ENCODE measurements at places on chromosomes 6 and 20.

DNA sequence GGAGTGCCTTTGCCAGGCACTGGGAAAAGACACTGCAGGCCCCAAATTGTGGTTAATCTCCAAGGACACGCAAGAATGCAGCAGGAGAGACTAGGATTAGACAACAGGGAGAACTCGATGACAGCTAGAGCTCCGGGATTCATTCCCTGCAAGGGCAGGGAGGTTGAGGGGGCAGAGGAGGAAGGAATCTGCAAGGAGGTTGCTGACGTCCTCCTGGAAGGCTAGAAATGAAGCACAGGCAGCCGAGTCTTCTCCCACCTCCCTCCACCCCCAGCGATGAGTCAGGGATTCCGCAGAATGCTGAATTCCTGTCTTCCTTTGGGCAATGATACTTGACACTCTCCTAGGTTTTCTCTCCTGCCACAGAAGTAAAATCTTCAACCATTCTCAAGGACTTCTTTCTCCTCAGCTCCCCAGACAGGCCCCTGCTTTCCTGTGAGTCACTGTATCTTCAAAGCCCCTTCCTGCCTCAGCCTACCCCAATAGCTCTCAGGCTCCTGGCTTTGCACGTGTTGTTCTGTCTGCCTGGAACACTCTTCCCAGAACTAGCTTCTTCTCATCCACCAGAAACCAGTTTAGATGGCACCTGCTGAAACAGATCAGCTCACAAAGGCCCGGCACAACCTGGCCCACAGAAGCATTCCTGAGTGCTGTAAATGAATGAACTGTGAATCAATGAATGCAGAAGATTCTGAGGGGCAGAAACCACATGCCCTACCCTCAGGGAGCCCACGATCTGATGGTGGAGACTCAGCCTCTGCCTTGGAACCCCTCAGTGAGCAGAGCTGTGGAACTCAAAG is 85.6 kb downstream of the MRPL14 start:
- DNase-seq, result peak; percentile 92

DNA sequence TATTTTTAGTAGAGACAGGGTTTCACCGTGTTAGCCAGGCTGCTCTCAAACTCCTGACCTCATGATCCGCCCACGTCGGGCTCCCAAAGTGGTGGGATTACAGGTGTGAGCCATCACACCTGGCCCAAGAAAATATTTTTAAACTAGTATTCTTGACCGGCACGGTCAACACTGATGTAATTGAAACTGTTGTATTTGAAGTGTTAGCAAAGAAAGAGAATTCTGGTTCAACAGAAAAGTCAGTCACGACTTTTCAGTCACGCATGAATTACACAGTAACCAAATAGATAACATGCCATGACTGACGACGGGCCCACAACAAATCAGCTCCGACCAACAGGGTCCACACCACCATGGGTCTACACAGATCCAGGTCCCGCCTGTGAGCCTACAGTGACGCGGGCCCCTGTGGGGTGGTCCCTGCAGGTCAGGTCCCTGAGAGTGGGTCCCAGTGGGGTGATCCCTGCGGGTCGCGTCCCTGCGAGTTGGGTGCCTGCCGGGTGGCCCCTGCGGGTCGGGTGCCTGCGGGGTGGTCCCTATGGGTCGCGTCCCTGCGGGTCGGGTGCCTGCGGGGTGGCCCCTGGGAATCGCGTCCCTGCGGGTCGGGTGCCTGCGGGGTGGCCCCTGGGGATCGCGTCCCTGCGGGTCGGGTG is 1.0 kb downstream of the GMEB2 start:
- peak; percentile 11 for DNase-seq

- no peak for DNase-seq
These were observed 367.7 kb downstream of the CDH4 start for GRCh38 chr20:61619751-61620150.

GRCh38 chr20:22525069-22525820 is 59.1 kb downstream of the FOXA2 start:
- DNase-seq, result no peak

- no peak for DNase-seq
These were observed 116.8 kb downstream of the CDC5L start for GRCh38 chr6:44504301-44504791.

DNA sequence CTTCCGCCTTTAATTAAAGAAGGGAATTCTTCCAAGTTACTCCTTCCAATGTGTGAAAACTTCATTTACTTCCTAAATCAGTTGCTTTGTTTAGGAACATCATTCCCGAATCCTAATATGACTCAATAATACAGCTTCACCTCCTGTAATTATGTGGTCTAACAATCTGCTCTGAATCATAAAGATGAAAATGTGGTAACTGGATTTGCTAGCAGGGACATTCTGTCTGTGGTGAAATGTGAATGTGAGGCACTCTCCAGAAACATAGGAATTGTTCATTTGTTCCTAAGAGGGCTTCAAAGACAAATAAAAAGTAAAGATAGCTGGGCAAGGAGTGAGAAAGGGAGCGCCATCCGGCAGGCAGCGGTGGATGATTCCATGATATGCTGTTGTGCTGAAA is 678.1 kb downstream of the KIF16B start:
- DNase-seq, result no peak

DNA sequence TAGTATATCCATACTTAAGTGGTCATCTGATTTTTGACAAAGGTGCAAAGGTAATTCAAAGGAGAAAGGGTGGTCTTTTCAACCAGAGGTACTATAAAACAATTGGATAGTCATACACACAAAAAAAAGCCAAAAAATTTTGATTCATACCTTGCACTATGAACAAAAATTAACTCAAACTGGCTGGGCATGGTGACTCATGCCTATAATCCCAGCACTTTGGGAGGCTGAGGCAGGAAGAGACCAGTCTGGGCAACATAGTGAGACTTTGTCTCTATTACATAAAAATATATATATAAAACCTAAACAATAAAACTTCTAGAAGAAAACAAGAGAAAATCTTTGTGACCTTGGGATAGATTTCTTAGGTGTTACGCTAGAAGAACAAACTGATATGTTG is 43.8 kb upstream of the ADIG start:
- DNase-seq, result no peak

GRCh38 chr20:58469616-58470015 is 45.6 kb downstream of the APCDD1L start:
- DNase-seq, result no peak

Measured in Kasumi-1 (cell line).